ENCODE measurements at places on chromosomes 12 and 14. TPM values are rescaled to one million over a fixed set of nuclear protein-coding genes. Genes with fewer than 3 reads are reported as not detected.

Gene RAD9B
- total RNA-seq, result 3.5 TPM

DNA sequence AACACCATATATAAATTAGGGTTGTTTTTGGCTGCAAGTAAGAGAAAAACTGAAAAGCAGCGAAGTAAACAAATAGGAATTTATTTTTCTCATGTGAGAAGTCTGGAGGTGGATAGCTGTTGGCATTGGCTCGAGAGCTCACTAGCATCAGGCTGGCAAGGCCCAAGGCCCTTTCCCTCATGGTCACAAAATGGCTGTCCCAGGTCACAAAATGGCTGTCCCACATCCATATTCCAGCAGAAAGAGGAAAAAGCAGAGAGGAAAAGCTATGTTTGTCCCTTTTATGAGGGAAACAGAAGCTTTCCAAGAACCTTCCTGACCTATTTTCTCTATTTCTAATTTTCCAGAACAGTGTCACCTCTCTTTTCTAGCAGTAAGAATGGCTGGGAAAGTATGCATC, 7.5 kb downstream of the CCDC60 start:
- DNase-seq, result no peak
- H3K27me3 ChIP-seq, result peaks cover 2% of the 10 kb centered on the region
- H3K36me3 ChIP-seq, result no peaks in the 10 kb centered on the region
- H3K4me3 ChIP-seq, result no peak overlapping the region

Gene PLEKHD1
- total RNA-seq, result 0.53 TPM

DNA sequence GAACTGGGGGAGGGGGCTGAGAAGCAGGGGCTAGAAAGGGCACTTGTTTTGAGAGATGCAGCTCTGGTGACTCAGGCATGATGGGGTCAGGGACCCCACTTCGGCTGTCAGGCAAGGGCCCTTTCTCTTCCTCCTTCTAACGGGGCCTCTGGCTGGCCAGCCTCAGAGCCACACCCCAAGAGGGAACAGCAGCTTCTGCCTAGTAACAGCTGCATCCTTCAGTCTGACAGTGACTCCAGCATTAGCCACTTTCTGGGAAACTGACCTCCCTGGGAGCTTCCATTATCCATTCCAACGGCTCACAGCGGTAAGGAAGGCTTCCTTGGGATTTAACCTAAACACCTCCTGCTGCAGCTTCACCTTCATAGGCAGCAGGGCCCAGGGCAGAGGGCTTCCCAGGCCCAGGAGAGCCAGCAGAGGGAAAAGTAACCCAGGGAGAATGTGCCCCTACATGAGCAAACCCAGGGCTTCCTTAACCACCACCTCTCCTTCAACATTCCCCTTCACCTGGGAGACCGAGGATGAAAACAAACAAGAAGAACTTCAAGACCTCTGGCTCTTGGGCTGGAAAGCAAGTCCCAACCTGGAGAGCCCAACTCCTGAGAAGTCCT, 2.7 kb downstream of the NCKAP5L start:
- peak; percentile 88 for DNase-seq
- H3K36me3 ChIP-seq, result peaks cover 22% of the 10 kb centered on the region

DNA sequence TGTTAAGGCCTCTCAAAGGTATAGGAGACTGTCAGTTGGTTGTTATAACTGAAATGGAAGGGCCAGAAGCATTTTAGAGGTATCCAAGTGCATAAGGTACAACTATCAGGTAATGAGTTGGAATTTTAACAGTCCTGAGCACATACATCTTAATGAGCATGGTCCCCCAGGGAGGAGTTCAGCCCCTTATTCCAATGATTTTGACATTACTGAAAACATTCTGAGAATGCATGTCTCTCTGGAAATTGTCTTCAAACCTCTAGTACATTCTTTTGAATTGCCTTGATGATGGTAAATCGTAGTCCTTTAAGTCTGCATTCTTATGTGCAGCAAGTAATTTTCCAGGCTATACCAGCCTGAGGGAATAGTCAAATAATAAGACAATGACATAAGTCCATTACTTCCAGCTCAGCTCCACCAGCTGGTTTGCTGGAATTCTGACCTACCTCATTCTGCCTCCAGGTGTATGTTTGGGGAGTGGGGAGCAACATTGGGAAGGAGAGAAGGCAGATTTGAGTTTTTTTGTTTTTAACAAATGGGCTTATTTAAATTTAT, 239.2 kb downstream of the MSRB3 start:
- H3K27me3 ChIP-seq, result no peaks in the 10 kb centered on the region
- H3K27ac ChIP-seq, result no peak overlapping the region
- H3K4me3 ChIP-seq, result no peak overlapping the region
- DNase-seq, result no peak
- H3K4me1 ChIP-seq, result no peaks in the 10 kb centered on the region

Gene PMCH
- not detected for total RNA-seq

DNA sequence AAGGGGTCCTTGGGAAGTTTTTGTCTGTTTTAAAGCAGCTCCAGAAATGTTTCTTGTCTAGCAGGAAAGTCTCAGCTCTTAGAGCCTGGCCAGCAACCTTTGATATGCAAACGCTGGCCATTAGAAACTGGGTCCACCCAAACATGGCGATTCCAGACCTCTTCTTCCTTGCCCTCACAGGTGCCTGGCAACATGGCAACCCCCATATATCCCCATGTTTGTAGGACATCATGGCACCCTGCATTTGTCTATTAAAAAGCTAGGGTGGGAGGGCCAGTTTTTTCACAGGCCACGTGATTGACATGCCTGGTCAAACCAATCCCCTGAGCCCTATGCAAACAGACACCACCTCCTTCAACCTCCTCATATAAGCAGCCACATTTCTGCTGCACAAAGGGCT, 848.7 kb upstream of the FOXG1 start:
- H3K4me3 ChIP-seq, result no peak overlapping the region
- no peak for DNase-seq
- H3K27me3 ChIP-seq, result no peaks in the 10 kb centered on the region
- H3K4me1 ChIP-seq, result no peaks in the 10 kb centered on the region
- no peaks in the 10 kb centered on the region for H3K36me3 ChIP-seq

GRCh38 chr14:77124345-77125280, 17.0 kb downstream of the ZDHHC22 start:
- DNase-seq, result peak; percentile 36
- H3K36me3 ChIP-seq, result peaks cover 3% of the 10 kb centered on the region
- H3K4me1 ChIP-seq, result peaks cover 13% of the 10 kb centered on the region
- H3K27me3 ChIP-seq, result peaks cover 42% of the 10 kb centered on the region
- peak overlapping the region; percentile 45 for H3K4me3 ChIP-seq

- no peak for DNase-seq
- no peaks in the 10 kb centered on the region for H3K4me1 ChIP-seq
Observed at GRCh38 chr12:22810036-22810435, 185.1 kb downstream of the ETNK1 start.

DNA sequence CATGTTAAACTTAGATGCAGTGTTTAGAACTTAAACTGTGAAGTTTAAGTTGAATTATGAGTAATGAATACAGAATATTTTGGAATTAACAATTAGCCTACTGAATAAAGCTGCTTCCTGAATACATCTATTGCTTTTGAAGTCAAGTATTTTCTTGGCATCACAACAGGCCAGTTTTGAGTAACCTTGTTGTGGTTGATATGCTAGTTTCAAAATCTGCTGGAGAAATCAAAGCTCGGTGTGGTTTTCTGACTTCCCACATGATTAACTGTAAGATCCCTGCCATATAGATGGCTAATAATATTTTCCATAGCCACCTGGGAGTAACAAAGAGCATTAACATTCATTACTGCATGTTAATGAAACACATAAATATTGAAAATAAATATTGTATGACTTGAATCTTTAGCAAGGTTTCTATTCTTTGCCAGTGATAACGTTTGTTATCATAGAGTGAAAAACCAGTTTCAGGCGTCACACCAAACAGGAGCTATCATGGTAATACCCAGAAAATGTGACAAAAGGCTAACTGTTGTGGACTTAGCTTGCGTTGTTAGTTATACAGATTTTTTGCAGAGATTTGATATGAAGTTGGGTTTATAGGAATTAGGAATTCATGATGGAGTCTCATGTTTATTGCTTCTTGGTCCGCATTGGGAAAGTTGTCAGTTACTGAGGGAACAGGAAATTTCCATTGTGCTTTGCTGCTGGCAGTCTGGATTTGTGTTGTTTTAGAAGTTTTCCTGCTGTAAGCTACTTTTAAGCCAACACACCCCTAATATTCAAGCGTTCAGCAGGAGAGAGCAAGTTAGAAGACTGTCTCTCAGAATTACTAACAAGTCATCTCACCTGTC, 32.1 kb downstream of the PPFIBP1 start:
- peaks cover 34% of the 10 kb centered on the region for H3K4me1 ChIP-seq
- no peaks in the 10 kb centered on the region for H3K27me3 ChIP-seq
- H3K27ac ChIP-seq, result peak overlapping the region; percentile 89
- H3K4me3 ChIP-seq, result no peak overlapping the region

Measured in muscle of leg (tissue), 16 donors.